ENCODE measurements at places on chromosomes 5 and 9.

DNA sequence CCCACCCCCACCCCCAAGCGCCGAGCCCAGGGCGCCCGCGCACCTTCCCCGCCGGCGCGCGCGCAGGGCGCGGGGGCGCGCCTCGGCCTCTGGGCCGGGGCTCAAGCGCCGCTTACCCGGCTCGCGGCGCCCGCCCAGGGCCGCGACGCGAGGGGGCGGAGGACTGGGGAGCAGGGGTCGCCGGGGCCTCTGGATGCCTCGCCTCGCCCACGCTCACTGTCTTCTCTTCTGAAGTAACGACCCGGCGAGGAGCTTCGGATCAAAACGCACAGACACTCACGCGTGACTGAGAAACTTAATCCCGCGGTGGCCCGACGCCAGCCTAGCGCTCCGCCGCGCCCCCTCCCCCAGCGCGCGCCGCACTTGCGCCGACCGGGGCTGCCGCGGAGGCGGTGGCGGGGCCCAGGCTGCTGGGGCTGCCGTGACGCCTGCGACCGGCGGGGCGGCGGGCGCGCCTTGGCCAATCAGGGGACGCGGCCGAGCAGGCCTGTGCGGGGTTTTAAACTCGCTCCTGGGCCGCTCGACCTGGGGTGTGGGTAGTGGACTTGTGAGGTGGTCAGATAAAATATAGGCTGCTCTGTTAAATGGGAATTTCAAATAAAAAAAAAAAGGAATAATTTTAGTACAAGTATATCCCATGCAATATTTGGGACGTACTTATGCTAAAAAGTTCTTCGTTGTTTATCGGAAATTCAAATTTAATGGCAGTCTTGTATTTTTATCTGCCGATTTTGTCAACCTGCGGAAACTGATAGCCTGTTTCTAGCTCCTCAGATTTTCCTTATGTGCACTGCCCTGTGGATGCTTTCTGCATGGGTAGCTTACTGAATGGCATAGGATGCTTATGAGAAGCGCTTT, at the start of gene MPDZ:
Gene MPDZ (minus strand): TSS at position 409 of the 858 bp plus-strand sequence. CDS start 29,377 bp downstream, outside the sequence.
- peak; percentile 61 for DNase-seq

DNA sequence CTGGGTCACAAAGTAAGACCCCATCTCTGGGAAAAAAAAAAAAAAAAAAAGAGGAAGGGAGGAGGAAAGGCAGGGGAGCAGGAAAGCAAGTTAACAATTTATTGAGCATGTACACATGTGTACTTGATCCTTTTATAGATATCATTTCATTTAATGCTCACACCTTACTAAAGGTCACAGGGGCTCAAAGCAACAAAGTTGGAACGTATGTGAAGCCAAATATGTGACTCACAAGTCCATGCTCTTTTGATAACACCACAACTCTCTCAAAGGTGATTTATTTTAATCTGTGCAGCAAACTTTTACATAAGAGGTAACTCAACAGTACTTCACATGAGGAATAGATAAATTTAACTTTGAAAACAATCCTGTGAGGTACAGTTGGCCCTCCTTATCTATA, 34.4 kb upstream of the DTWD2 start:
- no peak for DNase-seq

DNA sequence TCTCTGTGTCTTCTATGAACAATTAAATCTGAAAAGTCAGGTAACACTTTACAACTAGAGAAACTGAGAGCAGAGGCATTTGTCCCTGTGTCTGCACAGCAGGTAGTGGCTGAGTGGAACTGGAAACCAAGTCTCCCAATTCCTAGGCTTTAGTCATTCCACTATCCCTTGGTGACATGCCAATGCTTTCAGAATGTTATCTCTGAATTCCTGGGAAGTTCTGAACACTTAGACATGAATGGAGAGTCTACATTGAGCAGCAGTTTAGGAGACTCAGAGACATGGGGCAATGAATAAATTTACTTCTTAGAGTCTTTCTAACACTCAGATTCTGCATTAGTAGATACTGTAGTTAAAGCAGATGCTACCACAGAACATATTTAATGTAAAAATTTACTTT, 94.8 kb upstream of the APC start:
- DNase-seq: no peak

DNA sequence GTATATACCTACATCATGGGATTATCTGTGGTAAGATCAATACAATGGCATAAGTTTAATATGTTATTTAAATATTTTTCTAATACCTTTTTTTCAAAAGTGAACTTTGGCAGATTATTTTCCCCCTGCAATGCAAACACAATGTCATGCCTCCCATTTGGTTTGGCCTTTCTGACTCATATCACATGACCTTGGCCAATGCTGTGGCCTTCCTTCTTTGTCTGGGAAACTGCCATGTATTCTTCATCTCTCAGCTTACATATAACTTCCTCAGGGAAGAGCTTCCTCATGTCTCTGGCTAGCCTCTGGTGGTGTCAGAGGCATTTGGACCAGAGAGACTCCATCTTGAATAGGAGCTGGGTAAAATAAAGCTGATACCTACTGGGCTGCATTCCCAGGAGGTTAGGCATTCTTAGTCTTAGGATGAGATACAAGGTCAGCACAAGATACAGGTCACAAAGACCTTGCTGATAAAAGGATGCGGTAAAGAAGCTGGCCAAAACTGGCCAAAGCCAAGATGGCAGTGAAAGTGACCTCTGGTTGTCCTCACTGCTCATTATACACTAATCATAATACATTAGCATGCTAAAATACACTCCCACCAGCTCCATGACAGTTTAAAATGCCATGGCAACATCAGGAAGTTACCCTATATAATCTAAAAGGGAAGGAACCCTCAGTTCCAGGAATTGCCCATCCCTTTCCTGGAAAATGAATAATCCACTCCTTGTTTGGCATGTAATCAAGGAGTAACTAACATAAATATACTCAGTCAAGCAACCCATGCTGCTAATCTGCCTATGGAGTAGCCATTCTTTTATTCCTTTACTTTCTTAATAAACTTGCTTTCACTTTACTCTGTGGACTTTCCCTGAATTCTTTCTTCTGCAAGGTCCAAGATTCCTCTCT, 76.0 kb downstream of the C9orf153 start:
- no peak for DNase-seq

GRCh38 chr5:131587541-131587940, 47.5 kb downstream of the RAPGEF6 start:
- DNase-seq: no peak

DNA sequence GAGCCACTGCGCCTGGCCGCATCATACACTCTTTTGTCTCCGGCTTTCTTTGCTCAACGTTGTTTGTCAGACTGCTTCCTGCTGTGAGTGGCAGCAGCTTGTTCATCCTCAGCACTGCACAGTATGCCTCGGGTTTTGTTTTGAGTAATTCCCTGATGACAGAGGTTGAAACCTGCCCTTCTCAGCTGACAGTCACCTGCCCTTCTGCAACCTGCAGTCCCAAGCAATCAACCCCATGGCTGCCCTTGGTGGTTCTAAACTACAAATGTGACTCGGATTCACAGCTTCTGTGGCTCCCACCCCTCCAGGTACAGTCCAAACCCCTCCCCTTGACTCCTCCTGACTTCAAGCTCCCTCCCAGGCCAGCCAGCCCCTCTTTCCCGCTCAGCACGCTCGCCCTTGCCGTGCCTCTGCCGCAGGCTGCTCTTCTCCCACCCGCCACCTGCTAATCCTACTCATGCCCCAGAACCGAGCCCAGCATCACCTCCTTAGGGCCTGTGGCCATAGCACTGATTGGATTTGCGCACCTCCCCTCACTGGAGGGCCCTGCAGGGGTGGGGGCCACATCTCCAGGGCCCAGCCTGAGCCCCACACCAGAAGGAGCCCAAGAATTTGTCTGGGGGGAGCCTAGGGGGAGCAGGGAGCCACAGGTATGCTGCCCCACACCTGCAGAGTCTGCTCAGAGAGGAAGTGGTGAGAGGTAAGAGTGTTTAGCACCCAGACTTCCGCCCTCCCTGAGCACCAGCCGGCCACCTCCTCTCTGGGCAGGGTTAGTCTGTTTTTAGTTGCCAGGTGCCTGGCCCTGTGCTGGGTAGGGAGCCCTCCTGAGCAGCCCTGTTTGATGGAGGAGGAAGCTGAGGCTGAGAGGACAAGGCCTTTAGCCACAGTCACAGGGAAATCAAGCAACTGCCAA, 10.1 kb downstream of the EEIG1 start:
- DNase-seq: no peak

DNA sequence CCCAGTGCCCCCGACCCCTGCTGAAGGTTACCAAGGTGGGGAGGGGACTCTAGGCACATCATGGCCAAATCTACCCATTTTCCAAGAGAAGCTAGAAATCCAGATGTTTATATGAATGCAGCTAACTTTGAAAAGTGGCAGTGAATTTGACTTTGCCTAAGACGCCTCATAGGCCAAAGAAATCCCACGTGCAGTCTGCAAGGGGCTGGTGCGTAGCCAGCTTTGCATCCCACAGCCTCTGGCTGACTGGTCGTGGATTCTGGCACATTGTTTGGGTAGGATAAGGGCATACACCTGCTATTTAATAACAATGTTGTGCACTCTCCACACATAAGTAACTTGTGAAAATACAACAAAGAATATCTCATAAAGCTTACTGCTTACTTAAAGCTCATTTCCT, 3.5 kb upstream of the GADD45G start:
- DNase-seq: no peak

GRCh38 chr5:105088102-105088501, 1525.5 kb upstream of the NUDT12 start:
- no peak for DNase-seq

DNA sequence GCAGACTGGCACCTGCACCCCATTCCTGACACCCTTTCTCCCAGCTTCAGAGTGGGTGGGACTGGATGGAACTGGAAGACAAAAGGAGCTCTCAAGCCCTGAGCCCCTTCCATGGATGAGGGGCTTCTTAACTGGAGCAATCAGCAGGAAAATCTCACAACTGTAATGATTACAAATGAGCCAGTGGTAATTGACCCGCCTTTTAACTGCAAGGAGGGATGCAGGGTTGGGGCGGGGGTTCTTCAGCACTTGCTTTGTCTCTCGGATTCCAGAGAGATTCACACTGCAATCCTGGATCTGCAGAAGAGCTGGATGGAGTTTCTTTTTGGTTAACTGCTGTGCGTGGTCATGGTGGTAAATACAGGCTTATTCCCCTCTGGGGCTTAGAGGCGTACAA, 160.1 kb upstream of the SHB start:
- no peak for DNase-seq

- no peak for DNase-seq
These were observed 84.8 kb upstream of the ITGA1 start for GRCh38 chr5:52702877-52703276.

GRCh38 chr5:57683036-57683630, 200.5 kb upstream of the ACTBL2 start:
- DNase-seq: no peak

- no peak for DNase-seq
These were observed 45.7 kb downstream of the TSPAN17 start for GRCh38 chr5:176692839-176693476.

- no peak for DNase-seq
These were observed 75.2 kb downstream of the LMNB1 start for GRCh38 chr5:126852091-126852571.

GRCh38 chr9:33225319-33226147, 14.4 kb upstream of the SPINK4 start:
- no peak for DNase-seq

- DNase-seq: no peak
These were observed 39.2 kb upstream of the PDE8B start for GRCh38 chr5:77171141-77171910.

DNA sequence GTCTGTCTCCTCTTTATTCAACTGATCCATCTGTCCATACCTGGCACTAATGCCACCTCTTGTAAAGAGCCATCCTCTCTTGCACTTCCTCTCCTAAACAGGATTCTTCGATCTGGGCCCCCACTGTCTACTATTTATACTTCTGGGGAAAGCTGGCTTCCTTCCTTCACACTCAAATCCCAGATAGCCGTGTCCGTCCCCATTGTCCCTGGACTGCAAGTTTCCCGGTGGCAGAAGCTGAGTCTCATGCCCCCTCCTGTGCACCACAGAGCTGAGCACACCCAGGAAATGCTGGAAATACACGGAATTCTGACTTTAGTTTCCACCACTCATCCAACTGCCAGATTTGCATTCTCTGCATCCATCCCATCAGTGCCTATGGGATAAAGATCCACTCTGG, 84.0 kb downstream of the MARCHF11 start:
- DNase-seq: no peak

DNA sequence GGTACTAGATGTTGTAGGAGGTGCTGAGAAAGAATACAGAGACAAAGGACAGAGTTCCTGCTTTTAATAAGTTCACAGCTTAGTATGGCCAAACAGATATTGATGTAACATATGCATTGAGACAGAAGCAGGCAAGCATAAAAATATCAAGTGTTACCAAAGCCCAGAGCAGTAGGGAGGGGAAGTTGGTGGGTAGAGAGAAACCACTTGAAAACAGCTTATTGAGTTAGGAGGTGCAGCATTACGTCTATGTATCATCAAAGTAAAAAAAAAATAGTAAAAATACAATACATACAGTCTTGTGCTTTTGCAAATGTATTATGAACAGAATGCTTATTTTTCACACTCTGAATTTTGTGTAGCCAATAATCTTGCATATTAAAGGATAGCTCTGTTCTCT, 441.8 kb upstream of the SGCD start:
- no peak for DNase-seq

- no peak for DNase-seq
These were observed 8.3 kb upstream of the PTBP3 start for GRCh38 chr9:112341730-112342129.

GRCh38 chr9:34988218-34989002, 1.1 kb upstream of the DNAJB5 start:
- DNase-seq: no peak

DNA sequence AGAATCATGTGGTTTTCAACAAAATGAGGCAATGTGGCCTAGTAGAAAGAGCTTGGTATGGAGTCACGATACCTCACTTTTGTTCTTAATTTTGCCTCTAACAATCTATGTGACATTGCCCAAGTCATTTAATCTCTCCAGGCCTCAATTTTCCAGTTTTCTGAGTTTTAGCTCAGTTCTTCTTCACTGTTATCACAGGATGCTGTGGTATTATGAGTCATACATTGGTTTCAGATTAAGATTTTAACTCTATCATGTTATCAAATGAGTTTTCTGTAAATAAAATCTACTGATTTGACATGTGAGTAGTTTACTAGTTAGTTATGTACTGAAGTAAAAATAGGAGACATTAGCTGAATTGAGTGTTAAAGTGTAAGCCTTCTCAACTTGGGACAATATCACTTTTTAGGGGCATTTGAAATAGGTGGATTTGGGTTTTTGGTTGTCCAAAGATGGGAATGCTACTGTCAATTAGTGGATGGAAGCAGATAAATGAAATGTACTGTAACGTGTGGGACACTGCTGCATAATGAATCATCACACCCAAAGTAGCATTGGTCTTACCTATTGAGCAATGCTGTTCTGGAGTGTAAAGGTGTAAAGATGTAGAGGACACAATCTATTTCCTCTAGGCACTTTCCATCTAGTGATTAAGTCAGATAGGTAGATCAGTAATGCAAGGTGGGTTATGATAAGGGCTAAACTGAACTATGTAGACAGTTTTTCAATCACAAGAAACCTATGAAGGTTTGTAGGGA, 73.3 kb downstream of the NNT start:
- DNase-seq: no peak

- DNase-seq: no peak
These were observed 18.6 kb downstream of the MED10 start for GRCh38 chr5:6359555-6360322.

GRCh38 chr5:134184155-134185135, 7.7 kb upstream of the SKP1 start:
- DNase-seq: peak; percentile 67

- no peak for DNase-seq
These were observed 266.8 kb downstream of the CYLC2 start for GRCh38 chr9:103261951-103262350.
